ENCODE measurements at places on chromosomes 4 and X. TPM values are rescaled to one million over a fixed set of nuclear protein-coding genes. Genes with fewer than 3 reads are reported as not detected.

Gene NKX3-2
- not detected for total RNA-seq

- peak; percentile 48 for DNase-seq
Observed at GRCh38 chrX:13487731-13488505, 81.5 kb upstream of the EGFL6 start.

- no peak for DNase-seq
Observed at GRCh38 chr4:29558789-29559188, 1161.4 kb upstream of the PCDH7 start.

DNA sequence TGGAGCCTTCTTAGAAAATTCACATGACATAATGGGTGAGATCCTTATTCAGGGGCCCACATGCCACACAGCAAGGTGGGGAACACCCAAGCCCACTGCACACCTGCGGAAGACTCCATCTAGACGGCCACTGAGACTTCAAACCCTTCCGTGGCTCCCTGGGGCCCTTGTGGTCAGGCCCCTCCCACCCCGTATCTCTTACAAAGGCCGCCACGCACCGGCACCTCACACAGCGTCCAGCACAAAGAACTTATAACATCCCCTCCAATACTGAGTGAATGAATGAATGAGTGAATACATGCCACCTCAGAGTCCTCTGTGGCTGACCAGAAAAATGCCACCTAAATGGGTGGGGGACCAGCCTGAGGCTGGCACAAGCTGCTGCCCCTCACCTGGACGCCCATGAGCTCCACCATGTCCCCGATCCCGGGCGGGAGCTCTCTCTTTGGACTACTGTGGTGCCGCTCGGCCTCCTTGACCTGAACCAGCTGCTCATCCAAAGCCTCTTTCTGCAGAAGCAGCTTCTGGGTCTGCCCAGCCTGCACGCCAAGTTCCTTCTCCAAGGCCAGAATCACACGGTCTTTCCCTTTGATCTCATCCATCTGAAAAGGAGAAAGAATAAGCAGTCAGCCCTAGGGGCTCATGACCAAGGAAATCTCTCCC lies 66.9 kb upstream of the C4orf50 start:
- DNase-seq = no peak

DNA sequence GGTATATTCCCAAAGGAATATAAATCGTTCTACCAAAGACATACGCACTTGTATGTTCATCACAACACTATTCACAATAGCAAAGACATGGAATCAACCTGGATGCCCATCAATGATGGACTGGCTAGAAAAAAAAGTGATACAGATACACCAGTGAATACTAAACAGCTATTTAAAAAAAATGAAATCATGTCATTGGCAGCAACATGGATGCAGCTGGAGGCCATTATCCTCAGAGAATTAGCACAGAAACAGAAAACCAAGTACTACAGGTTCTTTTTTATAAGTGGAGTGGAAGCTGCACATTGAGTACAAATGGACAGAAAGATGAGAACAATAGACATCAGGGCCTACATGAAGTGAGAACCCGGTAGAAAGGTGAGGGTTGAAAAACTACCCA lies 81.4 kb downstream of the ANTXR2 start:
- DNase-seq = no peak

DNA sequence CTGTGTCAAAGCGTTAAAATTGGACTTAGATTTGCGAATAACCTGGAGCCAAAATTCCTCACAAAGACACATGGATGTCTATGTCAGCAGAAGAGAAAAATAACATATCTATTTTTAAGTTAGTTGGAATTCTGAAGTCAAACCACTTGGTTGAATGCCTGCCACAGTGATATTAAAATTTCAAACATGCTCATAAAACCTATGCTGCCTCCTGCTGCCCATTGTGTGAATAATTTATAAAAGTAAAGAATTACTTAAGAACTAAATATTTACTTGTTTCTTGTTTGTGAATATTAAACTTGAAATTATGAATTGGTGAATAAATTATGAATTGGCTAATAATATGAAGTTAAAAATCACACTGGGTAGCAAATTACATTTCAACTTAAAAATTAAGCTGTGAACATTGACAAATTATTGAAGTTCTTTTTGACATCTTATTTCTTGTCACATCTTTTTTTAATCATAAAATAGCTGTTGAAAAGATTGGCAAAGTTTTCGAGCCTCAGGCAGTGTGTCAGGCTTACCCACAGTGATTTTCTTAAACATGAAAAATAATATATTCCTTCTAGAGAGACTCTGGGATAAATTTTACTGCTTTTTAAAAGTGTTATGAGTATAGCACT lies 35.4 kb downstream of the FABP2 start:
- DNase-seq = no peak

GRCh38 chr4:26692014-26692726 lies 108.3 kb downstream of the TBC1D19 start:
- no peak for DNase-seq

- no peak for DNase-seq
Observed at GRCh38 chr4:159308566-159309340, 205.9 kb downstream of the RAPGEF2 start.

DNA sequence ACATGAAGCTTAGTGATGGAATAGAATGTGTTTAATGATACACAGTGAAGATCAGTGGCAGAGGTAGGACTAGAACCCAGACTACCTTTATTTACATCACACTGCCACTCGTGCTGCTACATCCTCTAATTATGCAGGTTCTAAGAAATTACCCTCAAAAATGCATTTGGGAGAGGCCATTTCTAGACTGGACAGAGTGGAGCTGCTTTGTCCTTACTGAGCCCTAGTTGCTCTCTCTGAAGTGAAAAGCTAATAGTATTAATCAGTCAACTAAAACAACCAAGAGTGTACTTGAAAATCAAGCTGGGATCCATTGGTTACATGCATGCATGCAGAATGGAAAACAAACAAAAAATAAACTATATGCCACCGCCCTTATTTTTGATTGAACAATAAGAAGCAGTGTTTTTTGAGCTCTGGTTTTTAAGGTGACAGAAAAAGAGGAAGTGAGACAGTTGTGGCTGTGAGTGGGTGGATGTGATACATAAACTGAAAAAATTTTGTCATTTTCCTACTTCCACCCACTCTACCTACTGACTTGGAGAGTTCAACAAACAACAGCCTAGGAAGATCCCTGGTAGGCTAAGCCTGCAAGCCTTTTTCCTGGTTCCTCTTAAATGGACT lies 6.8 kb upstream of the VSIG4 start:
- DNase-seq = no peak

Gene RENBP
- total RNA-seq = 4.9 TPM

DNA sequence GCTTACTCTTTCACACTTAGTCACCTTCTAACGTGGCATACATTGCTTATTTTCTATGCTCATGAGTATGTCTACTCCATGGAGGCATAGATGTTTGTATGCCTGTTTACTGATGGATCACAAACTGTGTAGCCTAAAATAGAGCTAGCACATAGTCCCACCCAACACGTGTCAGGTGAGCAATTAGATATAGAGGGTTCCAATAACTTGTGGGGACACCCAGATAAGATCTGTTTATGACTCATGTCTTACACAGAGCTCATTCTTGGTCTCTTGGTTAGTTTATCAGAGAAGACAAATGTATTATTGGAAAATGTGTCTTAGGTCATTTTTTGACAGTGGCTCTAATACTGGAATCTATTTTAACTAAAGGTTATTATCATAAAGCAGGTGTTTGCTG lies 6.8 kb downstream of the ZFP42 start:
- DNase-seq = no peak

Data from pulmonary artery endothelial cell (primary cell).